ENCODE measurements at places on chromosomes 3 and 15.

DNA sequence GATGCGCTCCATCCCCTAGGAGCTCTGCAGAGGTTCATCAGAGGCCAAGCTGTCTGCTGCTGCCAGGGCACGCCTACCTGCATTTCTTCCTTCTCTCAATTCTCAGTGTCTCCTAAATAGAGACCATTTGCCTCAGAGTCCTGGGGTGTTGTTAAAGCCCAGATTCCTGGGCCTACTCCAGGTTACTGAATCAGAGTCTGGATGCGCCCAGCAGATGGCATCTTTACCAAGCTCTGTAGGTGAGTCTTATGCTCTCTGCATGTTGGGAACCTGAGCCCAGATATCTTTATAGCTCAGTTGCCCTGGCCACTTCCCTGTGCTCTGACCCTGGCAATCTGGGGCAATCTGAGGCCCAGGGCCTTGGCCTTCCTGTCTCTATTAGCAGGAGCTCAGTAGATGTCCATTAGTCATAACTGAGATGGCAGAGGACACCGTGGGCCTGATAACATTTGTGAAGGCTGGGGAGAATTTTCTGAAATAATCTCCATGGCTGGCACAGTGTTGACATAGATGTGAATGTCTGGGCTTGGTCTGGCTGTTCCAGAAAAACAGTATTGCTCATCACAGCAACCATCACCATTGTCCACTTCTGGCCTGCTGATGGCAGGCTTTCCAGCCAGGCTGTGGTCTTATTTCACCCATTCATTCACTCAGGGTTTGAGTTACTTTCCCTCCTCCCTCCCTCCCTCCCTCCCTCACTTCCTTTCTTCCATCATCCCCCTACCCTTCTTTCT is 13.3 kb upstream of the RBP1 start:
- DNase-seq = no peak

DNA sequence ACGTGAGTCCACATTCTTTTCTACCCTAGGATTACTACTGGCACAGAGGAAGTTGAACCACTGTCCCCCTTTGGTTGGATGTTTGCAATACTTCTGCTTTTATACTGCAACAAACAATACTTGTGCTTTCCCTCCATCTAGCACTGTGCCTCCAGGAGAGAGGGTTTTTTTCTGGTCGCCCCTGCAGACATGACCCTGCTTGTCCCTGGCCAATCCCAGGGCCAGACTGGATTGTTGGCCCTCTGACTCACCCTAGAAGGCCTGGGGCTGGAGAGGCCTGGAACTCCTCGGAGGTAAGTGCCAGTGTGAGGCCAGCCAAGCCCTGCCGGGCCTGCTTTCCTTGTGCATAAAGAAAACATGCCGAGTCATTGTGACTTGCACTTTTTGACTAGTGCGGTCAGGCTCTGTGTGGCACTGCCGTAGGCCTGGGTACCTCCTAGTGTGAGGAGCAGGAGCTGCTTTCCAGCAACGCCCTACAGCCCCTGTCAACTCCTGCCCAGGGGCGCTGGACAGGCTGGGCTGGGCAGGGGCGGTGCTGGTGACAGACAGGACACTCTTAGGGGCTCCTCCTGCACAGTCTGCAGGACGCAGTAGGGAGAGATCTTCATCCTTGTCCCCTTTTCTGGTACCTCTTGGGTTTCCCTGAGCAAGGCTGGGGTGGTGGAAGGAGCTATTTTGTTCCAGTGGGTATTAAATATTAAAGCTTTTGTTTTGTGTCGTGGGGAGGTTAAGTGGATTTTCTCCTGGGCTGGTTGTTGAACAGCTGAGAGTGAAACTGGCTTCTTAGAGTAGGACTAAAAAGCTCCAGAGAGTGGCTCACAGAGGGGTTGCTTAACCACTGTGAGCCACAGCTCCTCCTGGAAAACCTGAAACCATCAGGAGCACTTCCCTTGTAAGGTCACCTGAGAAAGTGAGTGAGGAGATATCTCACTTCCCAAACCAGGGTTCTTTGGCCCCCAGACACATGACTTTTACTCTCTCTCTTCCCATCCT is 14.4 kb upstream of the TKT start:
- DNase-seq = peak; percentile 98

GRCh38 chr3:114022145-114022802 is 34.1 kb downstream of the CCDC191 start:
- DNase-seq = no peak

- no peak for DNase-seq
Observed at GRCh38 chr3:135148398-135149020, 353.4 kb downstream of the EPHB1 start.

GRCh38 chr3:184524981-184525336 is 36.6 kb upstream of the EPHB3 start:
- peak; percentile 28 for DNase-seq

- DNase-seq = no peak
Observed at GRCh38 chr15:35679186-35679585, 133.2 kb upstream of the DPH6 start.

GRCh38 chr15:88788816-88789215 is 14.4 kb upstream of the ACAN start:
- no peak for DNase-seq

DNA sequence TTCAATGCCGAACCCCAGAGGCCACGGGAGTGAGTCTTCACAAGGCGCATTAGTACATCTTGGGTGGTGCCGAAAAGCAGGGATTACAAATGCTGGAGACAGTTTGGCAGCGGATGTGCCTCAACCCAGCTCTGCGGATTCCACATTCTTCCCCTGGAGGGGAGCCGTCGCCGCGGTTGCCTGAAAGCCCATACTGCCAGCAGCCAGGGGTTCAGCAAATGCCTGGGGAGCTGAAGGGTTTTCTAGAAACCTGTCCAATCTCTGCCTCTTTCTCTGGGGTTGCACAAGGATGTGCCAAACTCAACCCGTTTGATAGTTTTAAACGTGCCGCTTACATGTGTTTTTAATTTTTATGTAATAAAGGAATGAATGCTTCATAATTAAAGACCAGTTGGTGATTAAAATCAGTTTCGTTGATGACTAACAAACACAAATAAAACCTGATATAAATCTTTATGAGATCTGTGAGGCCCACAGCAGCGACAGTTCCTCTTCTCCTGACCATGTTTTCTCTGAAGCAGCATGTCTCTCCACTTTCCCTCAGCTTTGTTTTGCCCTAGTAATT is 74.6 kb upstream of the LEKR1 start:
- peak; percentile 96 for DNase-seq

Data from ELR (cell line).